HAP-1 (cell line): ENCODE measurements at places on chromosomes 13 and 19.

DNA sequence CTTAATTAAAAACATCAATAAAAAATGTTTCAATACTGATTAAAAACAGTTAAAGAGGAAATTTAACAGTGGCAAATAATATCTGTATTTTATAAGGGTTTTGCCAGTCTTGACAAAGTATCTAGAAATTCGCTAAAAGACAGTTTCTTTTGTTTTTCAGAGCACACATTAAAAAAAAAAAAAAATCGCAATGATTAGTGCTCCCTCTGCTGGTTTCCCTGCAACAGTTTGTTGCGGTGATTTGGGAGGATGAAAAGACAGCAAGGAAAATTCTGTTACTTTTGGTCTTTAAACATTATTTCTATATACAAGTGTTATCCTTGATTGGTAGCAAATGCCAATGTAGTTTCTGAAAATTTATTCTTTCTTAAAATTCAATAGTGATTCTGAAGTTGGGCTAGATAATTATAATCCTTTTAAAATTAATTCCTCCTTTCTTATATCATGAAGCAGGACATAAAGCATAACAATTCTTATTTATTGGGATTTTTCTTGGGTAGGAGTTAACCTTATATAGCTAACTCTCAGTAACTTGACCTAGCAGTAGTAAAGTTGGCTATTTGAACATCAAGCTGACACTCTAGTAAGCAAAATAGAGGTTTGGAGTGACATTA lies 23.1 kb upstream of the SPRY2 start:
- peak; percentile 38 for DNase-seq

GRCh38 chr19:55188625-55189024 lies 8.5 kb upstream of the SYT5 start:
- DNase-seq = no peak

- DNase-seq = peak; percentile 63
These were observed 22.4 kb upstream of the ARHGEF18 start for GRCh38 chr19:7326105-7326877.

- DNase-seq = no peak
These were observed 108.7 kb upstream of the MBNL2 start for GRCh38 chr13:97113231-97114001.

GRCh38 chr19:10998666-10999065 lies 37.8 kb downstream of the SMARCA4 start:
- DNase-seq = no peak

DNA sequence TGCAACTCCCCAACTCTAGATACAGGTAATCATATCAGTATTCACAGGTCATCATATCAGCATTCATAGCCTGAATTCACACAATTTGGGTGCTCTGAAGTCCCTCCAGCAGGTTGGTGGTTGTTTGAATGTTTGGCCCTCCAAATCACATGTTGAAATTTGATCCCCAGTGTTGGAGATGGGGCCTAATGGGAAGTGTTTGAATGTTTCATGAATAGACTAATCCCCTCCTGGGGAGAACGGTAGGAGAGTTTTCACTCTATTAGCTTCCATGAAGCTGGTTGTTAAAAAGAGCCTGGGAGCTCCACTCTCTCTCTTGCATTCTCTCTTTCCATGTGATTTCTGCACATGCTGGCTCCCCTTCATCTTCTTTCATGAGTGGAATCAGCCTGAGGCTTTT lies 288.6 kb upstream of the PCDH9 start:
- no peak for DNase-seq

- no peak for DNase-seq
These were observed 92.5 kb upstream of the KL start for GRCh38 chr13:32923725-32924124.

- DNase-seq = no peak
These were observed 256.4 kb downstream of the IRS2 start for GRCh38 chr13:109529964-109530363.

GRCh38 chr13:39612023-39612637 lies 9.1 kb upstream of the LHFPL6 start:
- DNase-seq = peak; percentile 86

GRCh38 chr13:28251466-28251865 lies 113.1 kb downstream of the PAN3 start:
- DNase-seq = no peak

DNA sequence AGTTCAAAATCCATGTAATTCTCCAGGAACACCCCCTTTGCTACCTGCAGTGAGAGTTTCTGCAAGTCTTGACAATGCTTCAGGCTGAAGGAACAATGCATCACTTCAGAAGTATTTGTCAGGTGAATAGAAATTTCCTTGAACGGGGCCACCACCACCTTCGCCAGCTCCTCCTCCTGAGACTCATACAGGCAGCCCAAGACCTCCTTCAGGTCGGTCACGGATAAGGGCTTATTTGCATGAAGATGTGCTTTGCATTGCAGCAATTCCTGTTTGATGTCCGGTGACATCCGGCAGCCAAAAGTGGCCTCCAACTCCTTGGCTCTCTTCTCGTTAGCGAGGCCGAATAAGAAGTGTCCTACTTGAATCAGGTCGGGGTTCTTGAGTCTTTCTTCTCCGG lies 8.4 kb downstream of the NLRP7 start:
- DNase-seq = no peak

DNA sequence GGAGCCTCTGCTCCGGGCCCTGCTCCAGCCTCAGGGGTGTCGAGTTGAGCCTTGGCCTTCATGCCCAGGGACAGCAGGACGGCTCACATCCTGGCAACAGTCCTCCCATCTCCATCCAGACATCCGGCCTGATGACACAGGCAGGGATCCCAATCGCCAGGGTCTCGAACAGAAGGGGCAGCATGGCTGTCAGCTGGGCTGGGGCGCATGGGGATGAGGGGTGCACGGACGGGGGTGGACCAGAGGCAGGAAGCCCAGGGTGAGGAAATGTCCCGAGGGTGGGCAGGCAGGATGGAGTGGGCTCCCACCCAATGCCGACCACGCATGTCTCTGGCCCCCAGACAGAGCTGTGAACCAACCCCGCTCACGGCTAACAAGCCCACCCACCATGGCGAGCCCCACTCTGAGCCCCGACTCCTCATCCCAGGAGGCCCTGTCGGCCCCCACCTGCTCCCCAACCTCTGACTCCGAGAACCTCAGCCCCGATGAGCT lies 16.2 kb downstream of the EVI5L start:
- no peak for DNase-seq

DNA sequence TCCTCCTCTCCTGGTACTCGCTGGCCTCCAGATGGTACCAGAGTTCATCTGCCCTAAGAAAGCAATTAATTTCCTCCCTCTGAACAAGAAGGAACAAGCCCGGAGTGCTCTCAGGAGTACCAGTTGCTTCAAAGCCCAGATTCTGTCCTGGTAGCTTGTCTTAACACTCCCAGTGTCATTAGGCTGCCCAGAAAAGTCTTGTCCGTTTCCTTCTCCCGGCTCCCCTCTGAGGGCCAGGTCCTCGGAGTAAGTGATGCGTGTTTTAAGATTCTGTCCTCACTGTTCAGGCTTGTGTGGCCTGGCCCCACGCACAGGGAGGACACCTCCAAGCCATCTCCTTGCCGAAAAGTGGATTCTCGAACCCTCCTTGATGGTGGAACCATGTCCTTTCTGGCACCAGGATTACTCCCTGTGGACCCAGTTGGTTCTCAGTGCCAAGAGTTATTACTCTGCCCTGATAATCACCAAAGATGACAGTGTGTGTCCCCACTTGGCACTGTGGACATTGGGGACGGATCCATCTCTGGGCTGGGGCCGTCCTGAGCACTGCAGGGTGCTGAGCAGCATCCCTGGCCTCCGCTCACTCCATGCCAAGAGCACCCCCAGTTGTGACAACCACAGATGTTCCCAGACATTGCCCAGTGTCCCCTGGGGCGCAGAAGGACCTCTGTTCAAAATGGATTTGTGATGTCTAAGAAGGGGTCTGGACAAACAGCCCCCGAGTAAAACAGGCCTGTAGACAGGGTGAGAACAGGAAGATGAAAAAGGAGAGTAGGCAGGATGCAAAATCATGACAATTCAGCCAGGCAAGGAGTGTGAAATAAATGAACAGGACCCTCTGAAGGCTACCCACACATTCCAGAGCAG lies 52.4 kb downstream of the RFX2 start:
- no peak for DNase-seq

DNA sequence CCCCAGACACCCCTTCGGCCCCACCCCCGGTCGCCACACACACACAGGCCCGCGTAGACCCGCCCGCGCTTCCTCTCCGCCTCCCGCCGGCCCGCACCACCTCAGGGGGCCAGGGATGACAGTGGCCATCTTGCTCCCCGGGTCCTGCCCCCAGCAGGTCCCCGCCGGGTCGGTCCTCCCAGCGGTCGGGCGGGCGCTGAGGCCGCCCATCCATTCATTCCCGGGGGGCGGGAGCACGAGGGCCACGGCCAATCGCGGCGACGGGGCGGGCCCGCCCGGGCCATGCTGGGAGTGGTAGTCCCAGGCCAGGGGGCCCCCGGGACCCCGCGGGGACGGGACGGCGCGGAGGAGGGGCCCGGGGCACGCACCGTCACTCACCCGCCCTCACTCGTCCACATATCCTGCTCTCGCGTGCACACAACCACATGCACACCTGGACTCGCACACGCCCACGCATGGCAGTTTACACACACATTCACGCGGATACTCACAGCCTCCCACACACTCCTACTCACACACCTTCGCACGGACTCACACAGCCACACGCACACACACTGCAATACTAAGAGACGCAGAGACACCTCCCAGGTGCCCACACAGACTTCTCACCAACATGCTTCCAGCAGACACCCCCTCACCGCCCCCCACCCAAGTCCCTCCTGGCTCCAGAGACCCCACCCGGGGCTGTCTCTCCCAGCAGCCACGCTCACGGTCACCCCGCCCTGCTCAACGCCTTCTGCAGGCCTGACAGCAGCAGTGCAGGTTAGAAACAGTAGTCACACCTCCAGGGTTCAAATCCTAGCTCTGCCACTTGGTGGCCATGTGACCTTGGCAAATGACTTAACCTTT lies at the start of gene DPF1:
DPF1 (minus strand) TSS at position 209 of the 849 bp plus-strand sequence; CDS start at position 129, 80 bp downstream.
- DNase-seq = peak; percentile 92

- DNase-seq = no peak
These were observed 6.4 kb downstream of the GNA15 start for GRCh38 chr19:3142292-3142670.

DNA sequence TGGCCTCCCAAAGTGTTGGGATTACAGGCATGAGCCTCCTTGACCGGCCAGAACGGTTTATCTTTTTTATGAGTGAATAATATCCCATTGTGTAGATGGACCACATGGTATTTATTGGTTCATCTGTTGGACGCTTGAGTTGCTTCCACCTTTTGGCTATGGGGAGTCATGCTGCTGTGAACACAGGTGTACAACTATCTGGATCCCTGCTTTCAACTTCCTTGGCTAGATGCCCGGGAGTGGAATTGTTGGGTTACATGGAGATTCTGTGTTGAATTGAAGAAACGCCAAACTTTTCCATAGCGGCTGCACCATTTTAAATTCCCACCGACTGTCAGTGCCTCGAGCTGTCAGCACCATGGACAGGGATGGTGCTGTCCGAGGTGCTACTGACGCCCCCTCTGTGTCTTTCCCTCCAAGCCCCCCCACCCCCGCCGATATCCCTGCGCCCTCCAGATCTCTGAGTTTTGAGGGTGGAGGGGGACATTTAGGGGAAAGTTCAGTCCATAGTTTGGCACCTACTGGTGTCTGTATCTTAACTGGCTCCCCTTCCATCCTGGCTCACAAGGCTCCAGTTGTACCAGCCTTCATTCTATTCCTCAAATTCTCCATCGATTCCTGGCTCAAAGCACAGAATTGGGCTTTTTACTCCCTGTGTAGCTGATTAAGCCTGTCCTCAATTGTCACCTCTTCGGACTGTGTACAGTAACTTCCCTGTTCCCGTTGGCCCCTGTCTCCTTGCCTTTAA lies 27.3 kb downstream of the PNPLA6 start:
- no peak for DNase-seq

DNA sequence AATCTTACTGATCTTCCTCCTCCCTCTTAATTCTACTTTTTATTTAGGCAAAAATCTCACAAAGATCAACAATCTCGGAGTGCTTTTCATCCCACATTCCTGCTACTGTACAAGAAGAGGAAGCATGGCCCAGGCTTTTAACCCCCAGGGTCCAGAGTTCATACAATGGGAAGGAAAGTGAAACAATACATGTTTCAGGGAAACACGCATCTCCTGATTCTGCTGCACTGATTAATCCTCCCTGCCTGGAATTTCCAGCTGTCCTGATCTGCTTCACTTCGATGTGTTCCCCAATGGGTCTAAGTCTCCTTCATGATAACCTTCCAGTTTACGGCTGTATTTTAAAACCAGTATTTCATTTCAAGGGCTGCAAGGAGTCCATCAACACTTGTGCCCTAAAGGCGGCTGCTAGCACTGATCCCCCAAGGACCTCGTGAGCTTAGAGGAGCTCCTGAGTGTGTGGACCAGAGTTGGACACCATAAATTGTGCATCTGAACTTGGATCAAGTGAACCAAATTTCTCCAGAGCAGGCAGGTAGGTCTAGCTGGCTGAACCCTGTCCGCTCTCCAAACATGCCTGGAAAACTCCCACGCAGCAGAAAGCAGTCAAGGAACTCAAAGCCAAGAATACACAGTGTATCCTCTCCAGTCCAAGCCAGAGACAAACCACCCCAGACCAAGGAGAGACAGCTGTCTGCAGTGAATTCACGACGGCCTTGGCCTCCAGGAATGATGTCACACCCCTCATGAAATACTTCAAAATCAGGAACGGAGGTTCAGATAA lies 44.3 kb downstream of the COL4A1 start:
- DNase-seq = no peak

GRCh38 chr19:35689836-35690235 lies 14.5 kb upstream of the ZBTB32 start:
- DNase-seq = no peak

- DNase-seq = no peak
These were observed 25.1 kb downstream of the LNX2 start for GRCh38 chr13:27595055-27595811.
